ENCODE measurements at places on chromosomes 12 and 14.
A peak's percentile ranks its signal among the peaks of the same experiment; 100 is the strongest.

DNA sequence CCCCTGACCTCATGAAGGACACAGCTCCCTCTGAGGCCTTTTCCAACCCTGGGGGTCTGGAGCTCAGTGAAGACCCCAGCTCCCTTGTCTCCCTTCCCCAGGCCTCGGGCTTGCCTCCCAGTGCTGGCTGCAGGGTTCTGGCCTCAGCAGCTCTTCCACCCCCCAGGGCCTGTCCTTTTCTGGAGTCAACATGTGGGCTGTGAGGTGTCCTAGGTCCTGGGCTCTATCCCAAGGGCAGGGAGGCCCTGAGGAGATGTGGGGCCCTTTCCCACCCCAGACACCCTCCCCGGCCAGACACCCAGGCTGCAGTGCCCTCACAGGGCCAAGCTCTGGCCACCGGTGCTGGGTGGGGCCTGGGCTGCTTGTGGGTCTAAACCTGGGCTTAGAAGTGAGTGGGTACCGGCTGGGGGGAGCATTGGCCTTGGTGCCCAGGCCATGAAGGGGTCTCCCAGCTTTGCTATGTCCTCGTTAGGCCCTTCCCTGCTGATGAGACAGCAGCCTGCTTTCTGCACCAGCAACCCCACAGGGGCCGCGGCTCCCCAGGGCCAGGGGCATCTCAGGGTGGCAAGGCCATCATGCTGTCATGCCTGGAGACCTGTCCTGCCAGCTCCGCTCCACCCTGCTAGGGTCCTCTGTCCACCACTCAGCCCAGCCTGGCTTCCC is 2.7 kb upstream of the CRIP2 start:
- no peak for DNase-seq

GRCh38 chr12:101745481-101745880 is 6.2 kb upstream of the SYCP3 start:
- DNase-seq = no peak

DNA sequence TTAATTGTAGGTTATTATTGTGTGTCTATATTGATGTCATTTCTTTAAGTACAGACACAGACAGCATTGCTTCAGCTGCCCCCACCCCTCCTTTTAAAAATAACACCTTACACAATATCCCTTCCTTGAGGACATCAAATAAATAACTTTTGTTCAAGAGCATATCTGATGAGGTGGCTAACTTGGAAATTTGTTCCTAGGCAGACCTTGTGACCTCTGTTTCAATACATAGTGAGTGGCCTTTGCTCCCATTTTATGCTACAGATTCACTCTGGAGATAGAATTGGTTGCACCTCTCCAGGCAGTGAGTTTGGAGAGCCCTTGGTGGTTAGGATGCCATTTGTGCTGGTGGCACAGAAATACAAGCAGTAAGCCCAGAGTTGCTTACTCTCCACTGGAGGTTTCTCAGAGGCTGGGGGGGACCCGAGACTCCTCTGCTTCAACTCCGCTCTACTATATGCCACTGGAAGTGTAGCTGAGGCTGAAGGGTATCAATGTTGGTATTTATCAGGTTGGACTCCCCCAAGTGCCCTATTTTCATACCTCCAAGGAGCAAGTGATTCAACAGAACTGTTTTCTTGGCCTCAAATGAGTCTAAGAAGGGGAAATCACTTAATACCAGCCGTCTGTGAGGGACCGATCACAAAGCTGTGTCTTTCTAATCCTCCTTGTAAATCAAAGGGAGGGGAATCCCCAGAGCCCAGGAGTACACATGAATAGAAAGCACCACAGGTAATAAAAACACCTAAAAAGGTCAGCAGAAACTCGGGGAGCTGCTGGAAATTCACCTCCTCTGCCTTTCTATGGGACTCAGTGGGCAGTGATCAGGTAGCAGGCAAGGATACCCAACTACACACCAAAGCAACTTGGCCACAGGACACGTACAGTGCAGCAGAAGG is 463.1 kb downstream of the RAD51B start:
- no peak for DNase-seq

GRCh38 chr12:65307169-65307501 is 28.7 kb downstream of the MSRB3 start:
- DNase-seq = no peak

DNA sequence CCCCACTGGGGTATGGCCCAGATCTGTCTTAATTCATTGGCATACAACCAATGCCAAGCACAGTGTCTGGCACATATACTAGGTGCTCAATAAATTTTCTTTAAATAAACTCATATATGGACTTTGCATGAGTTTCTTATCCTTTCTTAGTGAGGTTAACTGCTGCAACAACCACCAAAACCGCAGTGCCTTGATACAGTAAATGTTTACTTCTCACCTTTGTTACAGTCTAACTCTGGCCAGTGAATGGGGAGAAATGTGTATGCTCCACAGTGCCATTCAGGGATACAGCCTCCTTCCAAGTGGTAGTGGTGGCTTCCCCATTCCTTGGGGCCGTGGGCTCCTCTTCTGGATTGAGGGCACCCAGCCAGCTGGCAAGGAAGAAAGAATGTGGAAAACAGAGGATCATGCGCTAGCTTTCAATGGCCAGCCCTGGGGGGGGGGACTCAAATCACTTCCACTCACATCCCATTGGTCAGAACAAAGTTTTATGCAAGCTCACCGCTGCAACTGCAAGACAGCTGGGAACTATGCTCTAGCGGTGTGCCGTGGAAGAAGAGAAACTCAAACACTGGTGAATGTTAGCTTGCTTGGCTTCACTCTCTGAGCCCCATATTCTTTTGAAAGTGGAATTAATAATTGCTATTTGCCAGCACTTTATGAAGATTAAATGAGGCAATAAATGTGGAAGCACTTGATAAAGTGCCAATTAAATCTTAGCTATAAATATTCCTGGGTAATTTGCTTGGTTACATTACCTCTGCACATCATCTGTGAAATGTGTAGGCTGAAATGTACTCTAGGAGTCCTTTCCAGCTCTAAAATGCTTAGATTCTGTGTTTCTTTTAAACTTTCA is 51.0 kb upstream of the SOCS2 start:
- peak; percentile 68 for DNase-seq

DNA sequence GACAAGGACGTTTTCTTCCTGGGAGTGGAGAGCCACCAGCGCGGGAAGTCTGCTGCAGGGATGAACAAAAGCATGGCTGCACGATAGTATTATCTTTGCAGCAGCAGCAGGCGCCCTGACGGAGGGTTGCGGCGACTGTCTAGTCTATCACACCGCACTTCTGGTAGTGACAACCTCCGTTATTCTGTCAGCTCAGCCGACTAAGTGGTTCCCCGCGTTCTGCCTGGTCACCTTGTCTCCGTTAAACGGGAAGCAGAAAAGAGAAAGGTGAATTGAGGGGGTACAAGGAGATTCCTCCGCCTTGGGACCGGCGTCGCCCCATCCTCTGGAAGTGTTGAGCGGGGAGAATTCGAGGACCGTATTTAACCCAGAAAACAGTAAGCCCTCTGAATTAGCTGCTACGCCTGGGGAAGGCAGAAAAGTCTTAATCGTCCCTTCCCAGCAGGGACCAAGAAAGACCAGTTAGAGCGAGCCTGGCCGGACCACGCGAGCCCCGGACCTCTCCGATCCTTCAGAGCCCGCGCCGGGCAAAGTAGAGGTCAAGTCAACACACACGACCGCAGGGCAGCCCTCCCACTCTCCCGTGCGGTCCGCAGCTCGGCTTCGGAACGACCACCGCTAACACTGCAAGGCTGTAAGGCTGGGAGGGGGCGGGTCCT is 536 bp upstream of the DAAM1 start:
- DNase-seq = peak; percentile 64

DNA sequence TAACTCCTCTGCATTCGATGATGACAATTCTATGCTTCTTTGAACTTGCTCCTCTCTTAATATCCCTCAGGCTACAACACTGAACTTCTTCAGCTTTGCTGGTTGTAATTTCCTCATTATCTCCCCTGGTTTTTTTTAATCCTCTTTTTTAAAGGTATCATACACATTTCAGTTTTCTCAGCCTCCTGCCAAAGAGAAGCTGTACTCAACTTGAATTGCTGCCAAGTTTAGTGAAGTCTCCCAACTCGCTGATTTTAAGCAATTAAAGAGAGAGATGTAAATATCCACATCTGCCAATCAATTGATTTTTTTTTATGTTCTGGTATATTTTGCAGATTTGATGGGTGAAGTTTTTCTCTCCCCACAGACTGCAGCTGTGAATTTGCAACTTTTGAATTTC is 817.8 kb downstream of the GALC start:
- DNase-seq = no peak

DNA sequence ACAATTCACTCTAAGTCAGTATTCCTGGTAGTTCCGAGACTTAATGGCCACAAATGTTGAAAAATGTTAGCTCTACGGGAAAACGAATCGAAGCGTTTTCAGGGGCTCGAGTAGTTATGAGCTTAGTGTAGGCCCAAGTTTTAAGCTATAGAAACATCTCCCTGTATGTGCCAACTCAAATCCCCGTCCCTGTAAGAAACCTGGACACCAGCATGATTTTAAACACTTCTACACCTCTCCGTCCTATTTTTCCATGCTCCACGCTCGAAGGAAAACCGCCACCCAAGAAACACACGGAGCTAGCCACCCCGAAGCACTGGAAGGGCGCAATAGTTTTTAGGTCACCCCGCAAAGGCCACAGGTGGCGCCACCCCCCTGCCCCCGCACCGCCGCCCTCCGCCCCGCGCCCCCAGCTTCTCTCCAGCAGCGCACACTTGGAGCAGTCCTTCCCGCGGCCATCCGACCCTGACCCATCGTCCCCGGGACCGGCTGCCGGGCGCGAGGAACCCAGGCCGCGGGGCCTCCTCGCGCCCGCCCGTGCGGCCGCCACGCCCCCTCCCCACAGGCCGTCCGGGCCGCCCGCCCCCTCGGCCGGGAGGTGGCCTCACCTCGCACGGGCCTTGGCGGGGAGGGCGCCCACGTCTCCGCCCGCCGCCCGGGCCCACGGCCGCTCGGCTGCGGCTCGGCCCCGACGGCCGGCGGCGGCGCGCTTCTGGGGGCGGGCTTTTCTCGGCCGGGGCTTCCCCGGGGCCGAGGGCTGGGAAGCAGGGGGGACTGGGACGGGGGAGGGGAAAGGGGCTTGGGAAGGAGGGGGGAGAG is 522 bp downstream of the R3HDM2 start:
- DNase-seq = peak; percentile 15

DNA sequence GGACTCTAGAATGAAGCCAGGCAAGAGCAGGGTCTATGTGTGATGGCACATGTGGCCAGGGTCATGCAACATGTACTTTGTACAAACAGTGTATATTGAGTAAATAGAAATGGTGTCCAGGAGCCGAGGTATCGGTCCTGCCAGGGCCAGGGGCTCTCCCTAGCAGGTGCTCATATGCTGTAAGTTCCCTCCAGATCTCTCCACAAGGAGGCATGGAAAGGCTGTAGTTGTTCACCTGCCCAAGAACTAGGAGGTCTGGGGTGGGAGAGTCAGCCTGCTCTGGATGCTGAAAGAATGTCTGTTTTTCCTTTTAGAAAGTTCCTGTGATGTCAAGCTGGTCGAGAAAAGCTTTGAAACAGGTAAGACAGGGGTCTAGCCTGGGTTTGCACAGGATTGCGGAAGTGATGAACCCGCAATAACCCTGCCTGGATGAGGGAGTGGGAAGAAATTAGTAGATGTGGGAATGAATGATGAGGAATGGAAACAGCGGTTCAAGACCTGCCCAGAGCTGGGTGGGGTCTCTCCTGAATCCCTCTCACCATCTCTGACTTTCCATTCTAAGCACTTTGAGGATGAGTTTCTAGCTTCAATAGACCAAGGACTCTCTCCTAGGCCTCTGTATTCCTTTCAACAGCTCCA is 39.6 kb downstream of the DAD1 start:
- DNase-seq = no peak

DNA sequence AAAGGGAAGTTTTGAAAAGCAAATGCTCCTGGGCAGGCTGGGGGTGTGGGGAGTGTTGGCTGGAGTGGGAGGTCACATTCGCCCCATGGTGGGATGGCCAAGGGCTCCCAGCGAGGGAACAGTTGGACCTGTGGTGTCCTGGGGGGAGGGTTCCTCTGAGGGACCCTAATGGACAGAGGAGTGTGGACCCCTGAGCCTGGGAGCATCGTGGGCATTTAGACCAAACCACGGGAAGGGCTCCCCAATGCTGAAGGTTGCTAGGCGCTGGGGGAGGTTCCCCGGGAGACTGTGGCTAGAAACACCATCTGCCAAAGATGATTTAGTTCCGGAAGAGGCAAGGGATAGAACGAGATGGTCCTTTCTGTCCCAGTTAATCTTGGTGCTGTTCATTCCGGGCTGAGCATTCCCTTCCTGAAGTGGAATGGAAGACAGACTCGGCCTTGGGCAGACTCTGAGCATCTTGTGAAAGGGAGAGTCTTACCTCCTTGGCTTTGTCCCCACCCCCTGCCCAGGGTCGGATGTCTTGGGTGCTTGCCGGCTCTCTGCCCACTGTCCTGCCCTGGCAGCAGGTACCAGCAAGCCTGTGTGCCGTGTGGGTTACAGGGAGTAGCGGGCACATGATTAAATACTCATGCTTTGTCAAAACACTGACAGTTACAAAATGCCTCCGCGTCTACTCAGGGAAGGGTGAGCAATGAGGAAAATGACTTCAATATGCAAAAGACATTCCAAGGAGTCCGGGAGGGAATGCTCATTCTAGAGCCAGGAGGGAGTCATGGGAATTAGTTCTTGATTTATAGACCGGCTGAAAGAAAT is 215.9 kb downstream of the CACNA1C start:
- DNase-seq = peak; percentile 91

GRCh38 chr14:91884664-91885063 is 17.3 kb upstream of the TC2N start:
- DNase-seq = no peak

DNA sequence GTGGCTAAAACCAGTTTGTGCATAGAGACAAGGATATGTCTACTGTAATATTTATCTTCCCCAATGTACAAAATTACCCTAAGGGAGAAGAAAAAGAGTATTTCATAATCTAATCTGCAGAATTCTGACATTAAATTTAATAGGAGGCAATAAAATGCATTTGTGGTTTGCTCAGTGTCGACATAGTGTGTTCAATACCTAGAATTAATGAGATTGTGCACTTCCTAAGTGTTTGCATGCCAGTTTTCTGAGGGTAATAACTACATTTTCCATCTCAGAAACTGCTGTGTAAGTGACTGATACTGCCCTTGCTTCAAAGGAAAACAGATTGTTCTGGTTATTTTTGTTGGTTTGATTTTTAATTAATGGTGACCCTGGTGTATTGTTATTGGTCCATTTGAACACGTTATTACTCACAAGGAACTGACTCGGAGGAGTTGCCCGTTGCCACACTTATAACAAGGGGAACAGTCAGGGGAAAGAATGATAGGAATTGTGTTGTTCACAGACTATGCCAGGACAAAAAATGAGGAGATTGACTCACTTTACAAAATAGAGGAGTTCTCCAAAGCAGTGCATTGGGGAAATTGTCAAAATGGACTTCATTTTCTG is 960.3 kb upstream of the TMEM132C start:
- DNase-seq = peak; percentile 61

DNA sequence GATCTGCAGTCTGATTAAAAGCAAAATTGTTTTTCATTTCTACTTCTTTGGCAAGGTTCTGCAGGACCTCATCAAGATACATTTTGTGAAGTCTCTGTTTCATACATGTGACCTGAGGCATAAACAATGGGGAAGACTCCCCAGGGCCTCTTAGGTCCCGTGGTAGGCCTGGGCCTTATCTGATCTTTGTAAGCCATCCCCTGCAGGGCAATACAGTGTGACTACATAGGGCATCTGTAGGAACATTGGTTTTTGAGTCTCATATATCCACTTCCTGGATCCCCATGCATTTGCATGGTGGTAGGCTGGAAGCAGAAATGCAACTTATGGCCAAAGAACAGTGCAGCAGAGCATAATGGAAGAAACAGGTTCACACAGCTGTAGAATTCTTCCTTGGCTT is 6.0 kb downstream of the FAR2 start:
- peak; percentile 56 for DNase-seq

Data from M059J (cell line).